ENCODE measurements at places on chromosomes 7 and 10.

DNA sequence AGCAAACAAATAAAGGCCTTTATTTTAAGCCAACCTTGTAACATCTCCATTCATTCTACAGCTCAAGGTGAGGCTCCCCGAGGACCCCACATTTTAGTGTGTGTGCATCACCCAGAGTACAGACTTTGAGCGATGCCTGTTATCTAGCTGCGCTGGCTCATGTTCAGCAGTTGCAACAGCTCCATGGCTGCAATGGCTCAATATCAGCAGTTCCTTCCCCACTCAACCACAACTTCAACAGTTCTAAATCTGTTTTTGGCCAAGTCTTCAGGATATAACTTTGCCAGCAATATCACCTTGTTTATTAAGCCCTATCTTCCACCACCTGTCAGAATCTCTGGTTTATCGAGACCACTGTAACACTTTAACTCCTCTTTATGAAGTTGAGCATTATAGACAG is 95.8 kb downstream of the WNT2 start:
- no peak for DNase-seq

- DNase-seq = no peak
These were observed 35.3 kb upstream of the PDZD8 start for GRCh38 chr10:117410557-117410956.

- no peak for DNase-seq
These were observed 272.2 kb upstream of the NPVF start for GRCh38 chr7:25500393-25500921.

DNA sequence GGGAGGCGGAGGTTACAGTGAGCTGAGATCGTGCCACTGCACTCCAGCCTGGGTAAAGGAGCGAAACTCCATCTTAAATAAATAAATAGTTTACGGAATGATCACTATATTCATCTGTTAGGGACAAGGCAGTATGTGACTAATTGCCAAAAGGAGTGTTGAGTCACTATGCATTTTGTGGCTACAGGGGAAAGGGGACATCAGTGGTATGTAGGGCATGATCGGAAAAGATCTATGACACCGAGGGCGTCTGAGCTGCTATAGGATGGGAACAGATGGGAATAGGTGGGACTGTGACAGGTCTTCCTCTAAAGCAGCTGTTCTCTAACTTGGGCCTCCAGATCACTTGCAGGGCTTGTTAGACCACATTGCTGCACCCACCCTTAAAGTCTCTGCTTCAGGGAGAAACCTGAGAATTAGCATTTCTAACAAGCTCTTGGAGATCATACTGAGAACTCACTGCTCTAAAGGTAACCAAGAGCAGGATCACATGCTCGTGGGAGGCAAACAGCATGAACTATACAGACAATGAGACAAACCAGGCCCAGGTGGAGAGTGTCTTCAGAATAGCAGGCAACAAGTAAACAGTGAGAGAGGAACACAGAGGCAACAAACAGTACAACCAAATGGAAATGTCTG is 65.1 kb upstream of the ITGA8 start:
- DNase-seq = no peak

DNA sequence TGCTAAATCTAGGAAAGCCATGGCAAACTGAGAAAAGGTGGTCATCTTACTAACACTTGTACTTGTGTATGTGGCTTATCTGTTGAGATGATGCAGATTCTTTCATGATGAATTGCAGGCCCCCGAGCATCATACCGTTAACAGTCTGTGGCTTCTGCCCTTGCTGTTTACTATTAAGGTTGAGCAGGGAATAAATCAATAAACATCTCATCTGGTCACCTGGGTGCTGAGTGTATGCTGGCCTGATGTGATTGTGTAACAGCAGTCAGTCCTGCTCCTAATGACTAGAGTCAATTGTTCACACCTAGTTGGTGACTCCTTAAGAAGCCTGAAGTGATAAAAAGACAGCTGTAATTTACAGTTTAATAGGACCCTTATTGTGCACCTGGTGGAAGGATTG is 8.3 kb upstream of the GNAT3 start:
- no peak for DNase-seq

DNA sequence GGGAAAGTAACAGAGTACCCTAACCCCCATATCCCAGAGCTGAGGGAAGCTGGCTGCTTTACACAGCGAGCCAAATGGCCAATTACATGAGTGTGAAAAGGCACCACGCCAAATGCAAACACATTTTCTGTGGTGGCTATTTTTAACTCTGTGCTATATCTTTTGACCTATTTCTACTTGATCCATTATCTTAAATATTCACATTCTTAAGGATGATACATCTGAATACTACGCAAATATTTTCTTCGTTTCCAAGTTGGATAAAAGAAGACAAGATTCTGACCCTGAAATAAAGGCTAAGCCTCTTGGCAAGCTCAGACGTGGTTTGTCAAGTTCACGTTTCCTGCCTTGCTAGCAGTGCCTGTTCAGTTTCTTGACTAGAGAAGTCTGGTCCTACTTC is 146.7 kb upstream of the TMEM196 start:
- no peak for DNase-seq

GRCh38 chr10:124494046-124494807 is 32.6 kb downstream of the LHPP start:
- DNase-seq = no peak

- DNase-seq = no peak
These were observed 241.5 kb upstream of the IGFBP3 start for GRCh38 chr7:46162609-46163008.

GRCh38 chr10:3229815-3230214 is 57.2 kb upstream of the PITRM1 start:
- DNase-seq = no peak

DNA sequence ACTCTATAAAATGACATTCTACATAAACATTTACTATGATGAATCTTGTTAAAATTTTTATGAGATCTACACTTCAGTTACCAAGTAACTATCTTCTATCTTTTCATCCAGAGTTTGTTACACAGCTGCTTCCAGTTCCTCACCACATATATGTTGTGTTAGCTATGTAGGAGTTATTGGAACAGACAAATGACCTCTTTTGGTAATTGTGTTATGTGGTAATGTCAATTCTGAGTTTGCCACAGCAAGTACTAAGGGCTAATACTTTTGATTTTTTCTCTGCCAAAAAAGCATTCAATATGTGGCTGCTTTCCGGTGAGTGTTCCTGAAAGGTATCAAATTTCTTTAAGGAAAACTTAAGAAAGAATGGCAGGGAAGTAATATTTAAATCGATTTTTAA is 573.9 kb upstream of the PCDH15 start:
- no peak for DNase-seq

GRCh38 chr7:94307399-94308048 is 87.2 kb upstream of the COL1A2 start:
- DNase-seq = no peak

DNA sequence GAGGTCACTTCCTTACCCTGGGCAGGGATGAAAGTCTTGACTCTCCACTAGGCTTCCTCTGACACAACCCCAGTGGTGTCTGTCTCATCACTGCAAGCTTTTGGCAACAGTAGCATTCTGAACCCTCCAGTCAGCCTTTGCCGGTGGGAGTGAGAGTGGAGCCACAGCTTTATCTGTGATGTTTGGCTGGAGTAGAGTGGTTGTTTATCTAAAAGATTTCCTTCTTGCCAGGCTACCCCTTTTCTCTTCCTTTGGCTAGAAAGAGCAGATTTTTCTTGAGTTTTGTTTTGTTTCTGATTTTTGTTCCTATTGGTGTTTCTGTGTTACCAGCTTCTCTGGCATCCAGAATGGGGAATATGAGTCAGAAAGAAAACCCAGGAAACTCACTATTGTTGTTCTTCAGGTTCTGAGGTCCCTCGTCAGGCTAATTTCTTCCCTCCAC is 98.9 kb upstream of the KIF5B start:
- no peak for DNase-seq

GRCh38 chr10:74328388-74328787 is 177.4 kb downstream of the ADK start:
- no peak for DNase-seq

GRCh38 chr7:27078616-27079233 is 17.1 kb downstream of the HOXA1 start:
- DNase-seq = no peak

- peak; percentile 84 for DNase-seq
These were observed at the start of gene NCOA4 for GRCh38 chr10:46030091-46030937. TSS of gene NCOA4 (minus strand) at chr10:46030623. CDS start at chr10:46016680, 13,943 bp downstream.

GRCh38 chr10:50576245-50576815 is 47.4 kb downstream of the SGMS1 start:
- no peak for DNase-seq

- DNase-seq = no peak
These were observed 2.1 kb upstream of the KAT6B start for GRCh38 chr10:74824184-74824899.

- no peak for DNase-seq
These were observed 55.5 kb upstream of the LOXL4 start for GRCh38 chr10:98323221-98324164.

- no peak for DNase-seq
These were observed 395.1 kb downstream of the GRID1 start for GRCh38 chr10:85971494-85971893.

DNA sequence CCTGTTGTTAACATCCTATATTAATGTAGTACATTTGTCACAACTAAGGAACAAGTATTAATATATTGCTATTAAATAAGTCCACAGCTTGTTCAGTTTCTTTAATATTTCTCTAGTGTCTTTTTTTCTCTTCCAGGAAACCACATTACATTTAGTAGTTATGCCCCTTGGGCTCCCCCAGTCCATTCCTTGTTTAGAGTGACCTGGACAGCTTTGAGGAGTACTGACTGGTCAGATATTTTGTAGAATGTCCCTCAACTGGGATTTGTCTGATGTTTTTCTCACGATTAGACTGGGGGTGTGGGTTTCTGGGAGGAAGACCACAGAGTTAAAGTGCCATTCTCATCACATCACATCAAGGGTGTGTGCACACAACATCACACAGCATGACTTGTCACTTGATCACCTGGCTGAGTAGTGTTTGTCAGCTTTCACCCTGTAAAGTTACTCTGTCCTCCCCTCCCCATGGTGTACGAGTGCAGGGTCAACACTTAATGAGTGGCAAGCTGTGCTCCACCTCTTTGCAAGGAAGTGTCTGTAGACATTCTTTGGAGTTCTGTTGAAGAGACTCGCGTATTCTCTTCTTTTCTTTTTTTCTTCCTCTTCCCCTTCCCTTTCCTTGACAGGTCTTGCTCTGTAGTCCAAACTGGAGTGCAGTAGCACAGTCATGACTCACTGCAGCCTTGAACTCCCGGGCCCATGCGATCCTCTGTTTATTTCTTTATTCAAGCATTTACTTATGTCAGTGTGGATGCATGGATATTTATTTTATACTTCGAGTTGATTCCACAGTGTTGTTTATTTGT is 10.2 kb downstream of the LMTK2 start:
- no peak for DNase-seq

GRCh38 chr7:92633211-92633906 is 43.2 kb upstream of the FAM133B start:
- no peak for DNase-seq

- DNase-seq = no peak
These were observed 152.8 kb downstream of the FOXP2 start for GRCh38 chr7:114567416-114567815.

GRCh38 chr7:131039355-131039762 is 288.3 kb upstream of the MKLN1 start:
- no peak for DNase-seq

DNA sequence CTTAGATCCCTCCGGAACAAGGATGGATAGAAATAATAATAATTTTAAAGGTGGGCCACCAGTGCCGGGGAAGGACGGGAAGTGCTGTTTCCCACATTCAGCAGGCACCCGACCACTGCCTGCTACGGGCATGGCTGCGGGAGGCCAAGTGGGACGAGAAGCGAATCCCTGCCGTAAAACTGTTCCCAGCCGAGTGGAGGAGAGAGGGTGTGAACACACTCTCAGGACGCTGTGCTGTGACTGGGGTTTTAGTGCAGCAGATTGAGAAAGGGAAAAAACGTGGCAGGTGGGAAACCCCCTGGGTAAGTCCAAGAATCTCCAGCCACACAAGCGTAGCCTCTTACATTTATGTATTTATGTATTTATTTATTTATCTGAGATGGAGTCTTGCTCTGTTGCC is 158.8 kb downstream of the DNAJB6 start:
- DNase-seq = no peak

GRCh38 chr7:17146621-17147020 is 151.8 kb upstream of the AHR start:
- no peak for DNase-seq

DNA sequence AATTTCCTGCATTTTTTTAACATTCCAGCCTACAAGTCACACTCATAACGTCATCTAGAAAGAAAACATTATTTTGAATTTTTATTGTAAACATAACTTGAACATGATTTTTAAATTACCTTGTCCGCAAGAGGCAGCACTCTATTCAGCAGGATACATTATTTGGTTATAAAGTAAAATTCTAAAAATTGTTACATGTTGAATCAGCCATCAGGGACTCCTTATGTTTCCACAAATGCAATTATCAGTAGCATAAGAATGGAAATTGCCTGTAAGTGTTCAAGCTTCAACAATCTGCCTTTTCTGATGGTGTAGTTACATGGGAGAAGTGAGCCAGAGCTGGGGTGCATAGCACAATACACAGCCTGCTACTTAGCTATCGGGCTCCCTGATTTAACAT is 97.5 kb downstream of the ZNF365 start:
- DNase-seq = no peak

- no peak for DNase-seq
These were observed 34.9 kb downstream of the PAX2 start for GRCh38 chr10:100780324-100780723.

DNA sequence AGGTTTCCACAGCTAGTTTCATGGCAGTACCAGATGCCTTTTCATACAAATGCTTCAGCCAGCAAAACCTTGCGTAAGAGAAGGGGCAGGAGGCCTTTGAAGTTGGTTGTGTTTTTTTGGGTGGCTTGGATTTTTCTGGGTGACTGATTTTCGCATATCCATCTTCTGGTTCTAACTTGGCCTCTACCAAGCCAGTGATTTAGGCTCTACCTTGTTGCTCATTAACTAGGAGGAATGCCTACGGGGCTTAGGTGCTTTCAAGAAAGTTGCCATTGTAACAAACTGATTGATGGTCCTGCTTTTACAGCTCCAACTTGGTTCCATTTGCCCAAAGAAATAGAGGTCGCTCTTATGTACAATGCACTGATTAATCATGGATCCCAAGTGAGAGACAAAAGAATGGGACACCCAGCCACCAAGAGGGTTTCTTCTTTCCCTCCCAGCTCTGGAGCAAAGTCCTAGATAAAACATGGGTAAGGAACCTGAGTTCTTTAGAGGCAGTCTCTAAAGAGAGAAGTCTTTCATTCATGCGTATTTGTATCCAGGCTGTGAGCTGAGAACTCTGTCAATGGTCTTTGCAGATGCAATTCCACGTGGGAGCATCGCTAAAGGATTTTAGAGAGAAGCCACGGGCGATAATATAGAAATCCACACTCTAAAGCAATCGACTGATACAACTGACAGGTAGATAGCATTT is 92.1 kb upstream of the FGFR2 start:
- DNase-seq = no peak

- DNase-seq = no peak
These were observed 181.8 kb upstream of the MBL2 start for GRCh38 chr10:52954407-52954806.

DNA sequence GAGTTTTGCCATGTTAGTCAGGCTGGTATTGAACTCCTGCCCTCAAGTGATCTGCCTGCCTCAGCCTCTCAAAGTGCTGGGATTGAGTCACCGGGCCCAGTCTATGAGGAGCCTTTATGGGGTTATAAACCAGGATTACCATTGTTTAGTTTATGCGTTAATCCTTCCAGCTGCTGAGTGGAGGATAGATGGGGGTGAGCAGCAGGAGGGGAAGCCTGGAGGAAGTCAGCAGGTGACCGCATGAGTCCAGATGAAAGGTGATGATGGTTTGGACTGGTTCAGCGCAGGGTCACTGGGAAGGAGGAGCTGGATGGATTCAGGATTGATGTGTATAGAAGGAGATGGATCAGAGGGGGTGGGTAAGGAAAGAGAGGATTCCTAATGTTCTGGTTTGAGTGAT is 197.1 kb downstream of the ADAM12 start:
- DNase-seq = no peak
